ENCODE measurements at places on chromosomes 2 and 18. TPM values are rescaled to one million over a fixed set of nuclear protein-coding genes. Genes with fewer than 3 reads are reported as not detected.

DNA sequence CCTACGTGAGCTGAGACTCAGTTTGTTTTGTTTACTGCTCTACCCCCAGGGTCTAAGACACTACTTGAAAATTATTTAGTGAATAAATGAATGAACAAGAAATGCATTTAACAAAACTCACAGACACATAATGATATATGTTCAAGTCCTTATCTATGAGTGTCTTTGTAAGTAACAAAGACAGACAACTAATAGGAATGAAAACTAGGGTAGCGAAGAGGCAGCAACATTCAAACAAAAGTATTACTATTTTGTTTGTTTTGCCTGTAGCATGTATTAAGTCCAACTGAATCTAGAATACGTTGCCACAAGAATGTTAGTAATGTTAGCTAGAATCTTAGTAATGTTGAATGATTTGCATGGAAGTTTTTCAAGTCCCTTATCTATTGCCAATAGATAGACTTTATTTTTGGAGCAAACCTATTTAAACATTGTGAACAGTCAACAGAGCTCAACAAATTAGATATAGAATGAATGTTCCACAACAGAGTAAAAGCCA, 144.8 kb upstream of the VWC2L start:
- DNase-seq, result no peak

DNA sequence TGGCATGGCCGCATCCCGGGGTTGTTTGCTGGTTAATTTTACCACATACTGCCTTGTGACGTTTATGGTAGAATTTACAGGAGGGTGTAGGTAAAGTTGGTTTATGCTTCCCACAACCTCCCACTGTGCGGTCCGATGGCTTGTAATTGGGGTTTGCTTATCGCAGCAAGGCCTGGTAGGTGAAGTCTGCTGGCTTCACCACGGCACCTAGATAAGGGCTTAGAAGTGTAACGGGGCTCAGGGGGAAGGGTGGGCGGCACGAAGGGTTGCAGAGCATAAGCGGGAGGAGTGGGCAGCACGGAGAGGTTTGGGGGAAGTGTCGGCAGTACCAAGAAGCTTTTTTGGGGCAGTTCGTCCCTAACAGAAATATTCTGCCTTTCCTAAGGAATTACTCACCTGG, 39.0 kb upstream of the TMEM131 start:
- DNase-seq, result no peak

DNA sequence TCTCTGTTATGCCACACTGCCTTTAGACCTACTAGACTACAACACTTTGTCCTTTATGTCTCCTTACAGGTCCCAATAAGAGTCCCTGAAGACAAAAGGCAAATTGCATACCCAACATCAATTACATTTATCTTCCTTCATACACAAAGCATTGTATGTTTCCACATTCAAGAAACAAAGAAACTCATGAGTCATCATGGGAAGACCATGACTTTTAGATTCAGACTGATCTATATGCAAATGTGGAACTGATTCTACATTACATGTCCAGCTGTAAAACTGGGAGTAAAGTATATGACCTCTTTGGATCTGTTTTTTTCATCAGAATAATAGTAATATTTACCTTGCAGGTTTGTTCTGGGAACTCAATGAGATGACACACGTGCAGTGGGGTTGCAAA, 25.2 kb upstream of the HNMT start:
- no peak for DNase-seq

DNA sequence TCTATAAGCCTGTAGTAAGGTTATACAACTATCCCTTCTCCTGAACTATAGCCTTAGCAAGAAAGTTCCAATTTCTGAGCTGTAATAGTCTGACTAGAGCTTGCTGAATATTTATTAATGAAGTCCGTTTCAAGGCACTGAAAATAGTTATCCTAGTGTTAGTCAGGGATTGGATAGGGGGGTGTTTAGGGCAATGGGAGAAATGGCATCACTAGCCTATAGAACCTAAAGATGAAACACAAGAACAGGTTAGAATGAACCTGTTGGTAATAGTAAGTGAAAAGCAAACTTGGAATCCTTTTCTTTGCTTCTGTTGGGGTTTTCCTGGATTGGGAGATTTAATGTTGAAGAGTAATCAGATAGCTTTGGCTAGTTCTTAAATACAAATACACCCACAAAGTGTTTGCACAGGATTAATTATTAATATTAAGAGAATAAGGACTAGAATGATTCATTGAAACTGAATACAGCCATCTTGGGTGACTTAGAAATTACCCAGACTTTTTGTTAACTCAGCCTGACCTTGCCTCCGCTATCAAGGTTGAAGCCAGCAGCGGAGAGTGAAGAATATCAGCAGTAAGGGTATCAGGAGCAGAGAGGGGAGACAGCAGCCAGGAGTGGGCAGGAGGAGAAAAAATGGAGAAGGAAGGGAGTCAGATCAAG, 14.4 kb downstream of the CCNT2 start:
- no peak for DNase-seq

GRCh38 chr18:22673182-22673862, 255.6 kb upstream of the CTAGE1 start:
- no peak for DNase-seq

GRCh38 chr2:24839729-24840128, 46.5 kb downstream of the CENPO start:
- DNase-seq, result no peak

GRCh38 chr2:41657226-41657625, 390.6 kb upstream of the PKDCC start:
- DNase-seq, result no peak

GRCh38 chr18:3721771-3722648, 272.0 kb downstream of the TGIF1 start:
- no peak for DNase-seq

DNA sequence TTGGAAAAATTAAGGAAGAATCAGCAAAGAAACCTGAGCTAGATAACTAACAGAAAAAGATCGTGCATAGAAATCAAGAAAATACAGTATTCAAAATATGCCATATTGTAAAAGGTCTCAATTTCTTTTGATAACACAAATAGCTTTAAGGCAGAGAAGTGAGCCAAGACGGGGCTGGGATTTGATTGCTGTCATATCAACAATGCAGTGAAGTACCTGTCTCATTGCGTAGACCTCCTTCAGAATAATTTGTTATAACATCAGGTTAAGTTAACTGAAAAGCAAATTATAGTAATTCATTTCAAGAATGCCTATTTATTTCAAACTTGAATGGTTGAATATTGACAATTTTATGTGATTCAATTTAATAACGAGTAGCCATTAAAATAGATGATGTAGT, 453.8 kb upstream of the MAP2 start:
- no peak for DNase-seq

DNA sequence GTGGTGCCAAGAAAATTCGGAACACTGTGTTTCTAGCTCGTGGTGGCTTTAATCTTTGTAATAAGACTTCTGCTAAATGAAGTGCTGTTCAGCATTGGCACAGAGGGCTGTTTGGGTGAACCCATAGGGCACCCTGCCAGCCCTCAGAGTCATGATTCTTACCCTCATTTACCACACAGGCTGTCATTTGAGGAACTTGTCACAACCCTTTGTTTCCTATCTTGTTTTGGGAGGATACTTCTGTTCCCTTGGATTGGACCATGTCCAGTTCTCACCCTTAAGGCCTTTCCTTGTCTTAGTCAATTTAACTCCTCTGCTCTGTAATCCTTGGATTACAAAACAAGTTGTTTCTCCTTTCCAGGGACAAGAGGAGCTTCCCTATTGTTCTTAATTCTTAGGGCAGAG, 225.7 kb downstream of the MTX2 start:
- no peak for DNase-seq

GRCh38 chr2:133292259-133292658, 276.0 kb downstream of the NCKAP5 start:
- no peak for DNase-seq

DNA sequence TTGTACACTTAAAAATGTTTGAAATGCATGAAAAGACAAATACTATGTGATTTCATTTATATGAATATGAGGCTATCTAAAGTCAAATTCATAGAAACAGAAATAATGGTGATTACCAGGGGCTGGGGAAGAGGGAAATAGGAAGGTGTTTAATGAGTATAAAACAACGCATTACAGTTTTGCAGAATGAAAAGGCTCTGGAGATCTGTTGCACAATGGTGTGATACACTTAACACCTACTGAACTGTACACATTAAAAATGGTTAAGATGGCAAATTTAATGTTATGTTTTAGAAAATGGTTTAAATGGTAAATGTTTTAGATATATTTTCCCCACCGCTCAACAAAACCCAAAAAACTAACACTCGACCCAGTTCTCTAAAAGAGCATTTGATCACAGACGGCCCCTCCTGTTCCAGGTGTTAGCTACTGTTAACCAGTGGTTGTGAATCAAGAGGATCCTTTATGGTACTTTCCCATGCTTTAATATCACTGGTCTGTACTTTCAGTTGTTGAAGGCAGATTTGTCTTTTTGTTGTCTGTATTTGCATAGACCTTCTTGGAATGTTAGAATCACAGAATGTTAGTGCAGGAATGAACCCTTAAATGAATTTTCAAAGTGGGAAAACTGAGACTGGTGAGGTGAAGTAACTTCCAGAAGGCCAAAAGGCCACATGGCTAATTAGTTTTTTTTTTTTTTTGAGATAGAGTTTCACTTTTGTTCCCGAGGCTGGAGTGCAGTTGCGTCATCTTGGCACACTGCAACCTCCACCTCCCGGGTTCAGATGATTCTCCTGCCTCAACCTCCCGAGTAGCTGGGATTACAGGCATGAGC, 10.2 kb downstream of the RAB10 start:
- DNase-seq, result no peak

MARCO gene
- polyA plus RNA-seq, result not detected

UPP2 gene
- 0.57 TPM for polyA plus RNA-seq

SERPINB4 gene
- 0.23 TPM for polyA plus RNA-seq

TUBB8B gene
- polyA plus RNA-seq, result 0.14 TPM
